ENCODE measurements at places on chromosomes 3 and 15.

DNA sequence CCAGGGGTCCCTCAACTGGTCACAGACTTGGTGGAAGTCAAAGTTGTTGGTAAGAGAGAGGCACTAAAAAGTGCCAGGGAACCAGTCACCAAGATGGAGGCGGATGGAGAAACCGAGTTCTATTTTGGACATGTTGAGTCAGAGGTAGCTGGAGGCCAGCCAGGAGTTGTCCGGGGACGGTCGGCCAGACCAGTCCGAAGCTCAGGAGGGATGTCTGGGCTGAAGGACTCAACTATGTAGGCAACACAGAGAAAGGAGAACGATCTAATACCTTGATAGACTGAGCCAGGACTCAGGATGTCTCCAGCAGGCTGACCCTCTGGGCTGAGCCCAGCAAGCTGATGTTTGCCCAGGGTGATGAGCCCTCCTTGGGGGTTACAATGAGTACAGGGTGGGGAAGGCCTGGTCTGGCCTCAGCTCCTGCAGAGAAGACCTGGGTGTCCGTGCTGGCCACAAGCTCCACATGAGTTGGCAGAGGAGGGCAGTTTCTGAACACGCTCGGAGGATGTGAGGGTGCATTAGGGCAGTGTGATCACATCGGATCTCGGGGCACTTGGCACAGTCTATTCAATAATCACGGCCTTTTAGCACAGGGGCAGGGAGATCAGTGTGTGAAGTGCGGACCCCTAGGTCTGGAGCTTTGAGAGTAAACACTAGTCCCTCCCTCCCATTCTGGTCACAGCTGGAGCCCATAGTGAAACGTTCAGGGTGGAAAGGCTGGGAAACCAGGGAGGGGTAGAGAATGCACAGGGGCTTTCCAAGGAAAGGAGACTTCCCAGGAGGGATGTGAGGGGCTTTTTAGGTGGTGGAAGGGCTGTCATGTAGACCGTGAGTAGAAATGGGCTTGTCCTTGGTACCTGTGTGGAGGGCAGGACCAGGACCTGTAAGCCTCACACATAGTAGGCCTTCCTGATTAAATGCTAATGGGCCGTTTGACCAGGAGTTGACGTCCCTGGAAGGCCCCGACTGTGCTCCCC lies 111.9 kb downstream of the ETFA start:
- DNase-seq, result no peak

DNA sequence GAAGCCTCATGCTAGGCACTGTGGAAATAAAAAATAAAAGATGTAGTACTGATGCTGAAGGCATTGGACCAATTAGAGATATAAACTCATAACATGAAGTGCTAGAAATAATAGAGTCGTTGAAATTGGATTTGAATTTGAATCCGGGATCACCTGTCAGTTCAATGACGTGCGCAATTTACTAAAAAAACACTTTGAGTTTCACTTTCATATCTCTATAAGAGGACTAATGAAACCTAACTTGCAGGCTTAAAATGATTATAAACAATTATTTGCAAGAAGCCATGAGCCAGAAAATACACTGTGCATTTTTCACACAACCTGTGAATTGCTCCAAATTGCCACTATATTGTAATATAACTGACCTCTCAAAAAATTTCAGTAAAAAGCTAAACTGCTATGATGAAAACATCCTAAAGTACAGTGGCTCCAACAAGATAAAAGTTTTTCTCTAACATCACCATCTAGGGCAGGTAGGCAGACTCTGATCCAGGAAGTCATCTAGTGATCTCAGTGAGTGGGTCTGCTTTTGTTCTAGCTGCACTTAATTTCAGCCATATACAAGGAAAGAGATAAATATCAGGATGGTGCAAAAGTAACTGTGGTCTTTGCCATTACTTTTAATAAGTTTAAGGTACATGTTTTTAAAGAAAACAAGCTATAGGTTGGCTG lies 440.2 kb downstream of the CNTN6 start:
- DNase-seq, result no peak

GRCh38 chr15:89724621-89725020 lies 26.4 kb downstream of the MESP1 start:
- DNase-seq, result no peak

- no peak for DNase-seq
Measured at GRCh38 chr15:51163843-51164242, 69.1 kb upstream of the TNFAIP8L3 start.

DNA sequence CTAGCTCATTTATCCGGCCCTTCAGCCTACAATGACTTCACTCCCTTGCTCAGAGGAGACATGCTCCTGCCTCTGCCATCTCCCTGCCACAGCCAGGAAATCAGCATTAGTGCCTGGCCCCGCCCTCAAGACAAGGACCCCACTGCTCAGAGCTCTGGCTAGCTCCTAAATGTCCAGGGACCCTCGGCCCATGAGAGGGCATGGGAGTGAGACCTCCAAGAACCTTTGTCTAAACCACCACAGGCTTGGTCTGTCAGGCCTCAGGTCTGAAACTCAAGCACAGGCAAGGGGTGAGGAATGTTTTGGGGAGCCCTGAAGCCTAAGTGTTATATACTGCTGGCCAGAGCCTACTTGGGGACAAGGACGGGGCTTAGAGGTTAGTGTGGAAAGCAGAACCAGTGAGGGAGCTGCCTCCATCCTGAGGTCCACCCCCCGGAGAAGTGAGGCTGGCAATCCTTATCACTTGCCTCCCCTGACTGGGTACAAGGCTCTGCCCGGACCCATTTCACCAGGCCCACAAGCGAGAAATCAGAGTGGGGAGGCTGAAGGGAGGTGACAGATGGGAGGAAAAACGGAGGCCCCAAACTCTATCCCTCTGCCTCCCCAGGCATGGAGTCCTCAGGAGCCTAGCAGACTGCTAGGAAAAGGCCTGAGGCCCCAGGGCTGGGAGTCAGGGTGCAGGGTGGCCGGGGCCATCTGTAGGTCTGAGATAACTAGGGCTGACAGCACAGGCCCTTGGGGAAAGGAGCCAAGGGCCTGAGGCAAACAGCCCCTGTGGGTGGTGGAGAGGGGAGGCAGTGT lies 18.8 kb downstream of the SHF start:
- no peak for DNase-seq

- DNase-seq, result no peak
Measured at GRCh38 chr15:41780266-41780665, 6.0 kb downstream of the MAPKBP1 start.

DNA sequence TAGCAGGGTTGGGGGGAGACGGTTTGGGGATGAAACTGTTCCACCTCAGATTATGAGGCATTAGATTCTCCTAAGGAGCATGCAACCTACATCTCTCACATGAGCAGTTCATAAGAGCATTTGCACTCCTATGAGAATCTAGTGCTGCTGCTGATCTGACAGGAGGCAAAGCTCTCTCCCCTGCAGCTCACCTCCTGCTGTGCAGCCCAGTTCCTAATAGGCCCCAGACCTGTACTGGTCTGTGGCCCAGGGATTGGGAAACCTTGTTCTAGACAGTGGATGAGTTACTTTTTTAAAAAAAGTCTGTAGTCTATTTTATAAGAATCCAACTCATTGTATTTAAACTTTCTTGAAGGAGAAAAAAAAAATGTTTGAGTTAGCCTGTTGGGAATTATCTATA lies 100.0 kb downstream of the HHLA2 start:
- no peak for DNase-seq

DNA sequence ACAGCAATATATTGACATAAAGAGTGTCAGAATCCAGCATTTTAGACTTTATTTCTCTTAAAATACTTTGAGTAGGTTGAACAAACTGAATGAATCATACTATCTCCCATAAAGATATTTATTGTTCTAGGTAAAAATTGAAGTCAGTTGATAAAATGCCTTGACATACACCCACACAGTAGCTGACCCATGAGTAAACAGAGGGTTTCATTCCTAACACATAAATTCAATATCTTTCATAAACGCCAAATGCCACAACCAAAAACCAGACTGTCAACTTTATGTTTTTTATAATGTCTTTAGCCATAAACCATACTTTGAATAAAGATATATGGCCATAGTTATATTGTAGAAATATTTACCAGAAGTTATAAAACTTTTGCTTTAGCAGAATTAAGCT lies 742.4 kb downstream of the NAALADL2 start:
- no peak for DNase-seq

- DNase-seq, result no peak
Measured at GRCh38 chr3:115517457-115518050, 105.8 kb upstream of the GAP43 start.

DNA sequence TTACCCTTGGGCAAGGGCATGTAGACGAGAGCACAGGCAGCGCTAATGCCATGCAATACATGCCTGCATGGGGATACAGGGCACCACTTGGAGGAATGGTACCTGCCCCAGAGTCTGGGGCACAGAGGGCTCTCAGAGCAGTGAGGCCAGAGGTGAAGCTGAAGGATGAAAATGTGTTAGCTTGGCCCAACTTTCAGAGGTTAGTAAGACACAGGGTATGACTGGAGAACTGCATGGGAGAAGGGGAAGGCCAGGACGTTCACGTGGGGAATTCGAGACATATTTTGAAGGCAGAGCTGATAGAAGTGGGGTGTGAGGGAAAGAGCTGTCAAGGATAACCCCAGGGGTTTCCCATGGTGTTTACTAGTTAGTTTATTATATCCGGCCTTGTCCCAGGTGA lies 19.6 kb downstream of the CSRNP1 start:
- no peak for DNase-seq

DNA sequence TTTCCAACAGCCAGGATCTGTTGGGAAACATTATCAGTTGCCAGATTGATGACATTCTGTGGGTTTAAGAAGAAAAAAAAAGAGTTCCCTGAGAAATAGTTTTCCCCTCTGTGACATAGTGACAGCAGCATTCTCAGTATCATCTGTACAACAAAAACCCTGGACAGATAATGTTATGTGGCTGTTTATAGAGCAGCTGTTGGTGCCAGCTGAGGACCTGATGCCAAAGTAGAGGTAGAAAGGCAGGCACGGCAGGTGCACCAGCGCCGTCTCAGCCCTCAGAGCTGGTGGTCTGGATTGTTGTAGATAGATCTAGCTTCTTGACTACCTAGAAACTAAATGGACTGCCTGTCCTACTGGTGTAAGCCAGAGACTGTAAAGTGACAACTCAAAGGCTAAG lies 56.2 kb upstream of the FILIP1L start:
- DNase-seq, result no peak

DNA sequence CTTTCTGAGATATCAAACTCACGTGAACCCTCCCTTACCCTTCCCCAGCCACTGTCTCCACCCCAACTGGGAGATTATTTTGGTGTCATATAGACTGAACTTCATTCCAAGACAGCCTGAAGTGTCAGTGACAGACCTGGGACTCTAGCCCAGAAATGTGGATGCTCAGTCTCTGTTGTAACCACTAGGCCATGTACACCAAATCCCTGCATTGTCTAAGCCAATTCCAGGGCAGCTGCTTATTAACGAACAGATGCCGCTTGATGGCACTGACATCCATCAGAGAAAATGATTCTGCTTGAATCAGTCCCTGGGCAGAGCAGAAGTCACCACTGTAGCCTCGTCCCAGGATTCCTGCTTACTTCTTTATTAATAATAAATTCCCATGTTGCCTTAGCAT lies 305.5 kb downstream of the GRM7 start:
- no peak for DNase-seq

DNA sequence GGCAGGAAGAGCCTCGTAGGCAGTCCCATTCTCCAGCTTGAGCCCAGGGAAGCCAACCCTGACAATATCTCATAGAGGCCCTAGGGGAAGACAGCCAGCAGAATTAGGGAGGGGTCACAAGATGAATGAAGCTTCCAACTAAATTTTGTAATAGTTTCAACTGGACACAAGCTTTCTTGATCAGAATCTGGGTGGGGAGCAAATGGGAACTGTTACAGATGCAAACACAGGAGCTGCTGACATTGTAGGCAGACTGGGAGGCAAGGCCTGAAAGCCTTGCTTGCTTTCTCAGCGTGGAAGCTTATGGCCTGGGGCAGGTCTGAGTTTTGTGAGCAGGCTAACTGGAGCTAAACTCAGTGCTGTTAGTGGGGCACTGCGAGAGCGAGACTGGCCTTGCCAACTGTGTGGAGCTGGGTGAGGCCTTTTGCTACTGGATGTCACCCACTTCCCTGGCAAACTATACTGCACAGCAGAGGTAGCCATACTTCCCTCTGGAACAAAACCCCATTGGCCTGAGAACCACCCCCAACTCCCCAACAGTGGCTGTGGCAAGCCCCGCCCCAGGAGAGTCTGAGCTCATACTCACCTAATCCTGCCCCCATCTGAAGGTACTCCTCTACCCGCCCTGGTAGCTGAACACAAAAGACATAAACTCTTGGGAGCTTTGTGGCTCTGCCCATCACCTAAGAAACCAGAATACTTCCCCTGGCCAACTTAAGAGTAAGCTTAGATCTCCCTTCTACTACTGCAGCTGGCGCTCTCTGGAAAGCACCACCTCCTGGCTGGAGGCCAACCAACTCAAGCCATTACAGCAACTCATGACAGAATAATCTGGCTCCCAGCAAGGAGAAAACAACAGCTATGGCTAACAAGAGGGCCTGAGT lies 42.9 kb downstream of the CFAP20DC start:
- no peak for DNase-seq

DNA sequence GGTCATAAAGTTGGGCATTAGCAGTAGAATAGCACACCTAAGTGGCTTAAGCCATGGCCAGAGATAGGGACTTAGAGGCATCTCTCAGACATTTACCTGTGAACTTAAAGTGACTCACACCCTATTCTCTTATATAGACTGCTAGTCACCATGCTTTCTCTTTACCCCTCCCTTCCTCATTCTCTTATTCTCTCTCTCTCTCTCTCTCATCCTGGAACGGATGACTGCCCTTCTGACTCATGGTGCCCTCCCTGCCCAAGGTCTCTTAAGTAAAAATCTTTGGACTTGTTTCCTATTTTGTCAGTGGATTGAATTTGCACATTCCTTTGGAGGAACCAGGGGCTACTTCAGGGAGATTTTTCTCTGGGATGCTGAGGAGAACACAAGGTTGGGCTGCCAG lies 58.8 kb downstream of the NPAP1 start:
- no peak for DNase-seq

GRCh38 chr3:45914362-45915058 lies 28.2 kb downstream of the CCR9 start:
- no peak for DNase-seq

- no peak for DNase-seq
Measured at GRCh38 chr3:187777331-187777941, 32.2 kb upstream of the BCL6 start.

- DNase-seq, result no peak
Measured at GRCh38 chr3:32414522-32415202, 23.0 kb downstream of the CMTM7 start.

DNA sequence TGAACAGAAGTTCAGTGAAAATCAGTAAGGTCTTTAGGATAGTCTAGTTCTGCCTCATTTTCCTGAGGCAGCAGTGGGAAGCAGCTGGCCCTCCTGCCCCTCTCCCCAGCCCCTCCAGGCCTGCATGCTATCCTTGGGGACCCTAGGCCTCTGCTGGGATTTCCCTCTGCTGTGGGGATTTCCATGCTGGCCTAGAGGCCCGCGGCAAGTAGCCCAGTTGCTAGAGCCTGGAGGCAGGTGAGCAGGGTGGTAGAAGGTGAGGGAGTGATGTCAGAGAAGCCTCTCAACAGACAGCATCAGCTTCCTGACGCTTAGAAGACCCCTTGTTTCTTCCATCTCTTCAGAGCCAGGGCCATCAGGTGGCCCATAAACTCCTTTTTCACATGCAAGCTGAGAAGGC lies 305.8 kb upstream of the THBS1 start:
- DNase-seq, result no peak

All from NCI-H2081 treated with DMSO at 0.1 percent for 48 hours (cell line).